Midbrain (tissue), 1 donor: ENCODE measurements at places on chromosomes 1 and 21.

GRCh38 chr1:203380420-203381150, 29.7 kb upstream of the FMOD start:
- DNase-seq, result no peak

DNA sequence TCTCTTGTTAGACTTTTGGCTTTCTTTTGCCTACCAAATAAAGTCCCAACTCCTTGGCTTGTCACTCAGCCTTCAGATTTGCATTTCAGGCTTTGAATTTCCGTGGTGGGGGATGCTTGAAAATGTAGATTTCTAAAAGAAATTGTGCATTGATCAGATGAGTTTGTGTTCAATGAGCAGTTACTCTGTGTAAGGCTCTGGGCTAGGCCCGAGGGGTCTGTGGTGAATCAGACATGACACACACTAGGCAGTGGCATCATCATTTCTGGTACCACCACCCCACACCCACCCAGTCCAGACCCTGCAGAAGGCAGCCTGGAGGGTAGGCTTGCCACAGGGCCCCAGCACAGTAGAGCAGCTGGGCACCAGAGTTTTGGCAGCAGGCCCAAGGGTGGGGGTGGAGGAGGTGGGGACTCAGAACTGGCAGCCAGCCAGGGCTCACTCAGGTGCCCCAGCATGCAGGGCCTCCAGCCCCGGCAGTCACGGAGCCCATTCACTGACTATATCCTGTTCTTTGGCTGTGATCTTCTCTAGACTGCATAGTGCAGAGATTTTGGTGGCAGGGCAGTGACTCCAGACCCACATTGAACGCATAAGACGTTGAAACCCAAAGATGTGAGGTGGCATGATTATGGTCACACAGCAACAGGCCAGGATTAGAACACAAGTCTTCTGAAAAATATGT, 97.2 kb upstream of the ARTN start:
- DNase-seq, result peak; percentile 12

DNA sequence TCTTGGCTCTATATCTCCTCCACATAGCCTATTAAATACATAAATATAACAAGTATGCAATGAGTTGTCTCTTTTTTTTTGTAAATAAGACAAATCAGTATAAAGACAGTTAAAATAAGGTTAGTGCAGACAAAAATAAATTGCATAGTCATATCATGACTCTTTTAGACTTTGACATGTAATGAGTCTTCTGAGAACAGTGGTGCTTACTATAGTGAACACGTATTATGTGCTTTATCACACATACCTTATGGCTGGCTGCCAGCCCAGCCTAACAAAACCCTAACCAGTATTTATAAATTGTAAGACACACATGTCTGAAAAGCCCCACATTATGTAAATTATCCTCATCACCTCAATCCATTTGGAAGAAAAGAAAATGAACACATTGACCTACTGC, 29.1 kb upstream of the F13B start:
- DNase-seq, result no peak

DNA sequence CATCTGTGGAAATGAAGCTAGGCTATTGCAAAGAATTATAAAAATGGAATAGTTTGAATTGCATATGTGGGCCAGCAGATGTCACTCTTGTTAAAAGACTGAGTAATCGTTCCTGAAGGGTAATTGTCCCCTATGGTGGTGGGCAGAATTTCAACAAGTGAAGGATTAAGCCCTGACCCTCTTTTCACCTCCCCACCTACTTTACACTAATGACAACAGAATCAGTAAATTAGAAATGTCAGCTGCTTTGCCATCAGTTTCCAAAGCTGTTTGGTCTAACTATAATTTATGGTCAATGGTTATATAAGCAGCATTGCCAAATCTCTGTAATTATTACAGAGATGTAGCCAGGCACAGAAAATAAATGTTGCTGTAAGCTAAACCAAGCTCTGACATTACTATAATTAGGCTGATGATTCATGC, 898.6 kb downstream of the AMY1C start:
- peak; percentile 2 for DNase-seq

DNA sequence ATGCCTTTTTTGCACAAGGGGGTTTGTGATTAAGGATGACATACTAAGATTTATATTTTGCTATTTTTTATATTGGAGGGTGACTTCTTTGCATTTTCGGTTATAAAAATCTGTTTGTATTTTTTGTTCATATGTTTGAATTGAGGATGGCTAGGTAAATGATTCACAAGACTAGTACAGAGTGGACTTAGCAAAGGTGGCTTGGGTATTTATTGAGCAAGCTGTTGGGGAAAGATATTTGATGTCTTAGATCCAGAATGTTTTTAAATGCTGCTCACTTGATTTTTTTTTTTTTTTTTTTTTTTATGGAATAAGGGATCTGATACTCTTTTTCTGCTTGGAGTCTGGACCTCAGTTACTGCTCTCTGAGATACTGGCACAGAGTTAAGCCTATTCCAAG, 100.6 kb downstream of the DNM3 start:
- DNase-seq, result no peak

GRCh38 chr1:172952516-172952915, 98.2 kb downstream of the TNFSF18 start:
- no peak for DNase-seq

- no peak for DNase-seq
Measured at GRCh38 chr1:240806200-240806745, 194.3 kb upstream of the GREM2 start.
